ENCODE measurements at places on chromosomes 7 and 10.

- DNase-seq, result no peak
Observed at GRCh38 chr7:71543396-71543795, 411.5 kb downstream of the GALNT17 start.

- DNase-seq, result peak; percentile 97
Observed at GRCh38 chr10:88152728-88153133, 289.3 kb downstream of the PTEN start.

DNA sequence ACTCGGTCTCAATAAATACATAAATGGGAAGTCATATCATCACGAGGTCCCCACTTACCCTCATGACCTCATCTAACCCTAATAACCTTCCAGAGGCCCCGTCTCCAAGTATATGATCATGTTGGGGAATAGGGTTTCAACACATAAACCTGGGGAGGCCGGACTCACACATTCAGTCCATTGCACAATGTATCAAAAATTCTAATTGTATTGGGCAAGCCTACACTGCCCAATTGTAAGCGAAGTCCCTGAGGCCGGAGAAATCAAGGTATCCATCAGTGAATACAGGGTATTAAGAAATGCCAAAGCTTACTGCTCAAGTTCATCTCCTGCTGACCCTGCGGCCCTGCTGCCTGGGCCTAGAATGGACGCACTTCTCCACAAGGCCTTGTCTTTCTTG, 69.6 kb downstream of the PARP12 start:
- DNase-seq, result no peak

- DNase-seq, result no peak
Observed at GRCh38 chr10:29055101-29055500, 233.8 kb upstream of the LYZL1 start.

DNA sequence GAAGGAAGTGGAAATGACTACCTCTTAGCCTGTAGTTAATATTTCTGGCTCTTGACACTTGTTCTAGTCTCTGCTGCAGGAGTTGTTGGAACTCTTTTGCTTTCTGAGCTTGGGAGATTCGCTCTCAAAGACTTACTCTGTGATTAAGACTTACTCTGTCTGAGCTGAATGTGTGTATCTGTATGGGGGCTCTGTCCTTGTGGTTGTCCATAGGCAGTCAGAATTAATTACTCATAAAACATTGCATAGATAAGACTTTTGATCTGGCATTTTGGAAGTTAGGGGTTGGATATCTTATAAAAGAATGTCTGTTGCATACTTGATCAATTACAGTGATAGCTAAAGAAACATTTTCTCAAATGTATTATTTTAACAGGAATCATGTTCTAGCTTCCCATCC, 199.2 kb upstream of the KIAA1217 start:
- peak; percentile 46 for DNase-seq
